MV-4-11 (cell line): ENCODE measurements at places on chromosomes 7 and 10.

DNA sequence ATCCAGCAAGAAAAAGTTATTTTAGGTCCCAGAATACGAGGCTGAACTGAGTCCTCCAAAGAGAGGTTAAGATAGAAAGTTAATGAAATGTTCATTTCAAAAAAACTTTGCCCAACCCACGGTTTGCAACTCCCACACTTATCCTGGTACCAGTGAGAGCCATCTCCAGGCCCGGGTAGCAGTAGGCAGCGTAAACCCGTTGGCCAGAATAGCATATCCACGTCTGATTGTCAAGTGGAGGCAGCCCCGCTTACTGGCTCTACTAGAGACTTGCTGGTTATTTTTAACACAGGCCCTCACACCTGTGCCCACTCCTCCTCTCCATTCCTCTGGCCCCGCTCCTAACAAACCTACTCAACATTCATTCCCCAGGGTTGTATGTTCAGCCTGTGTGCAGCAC is 109.7 kb downstream of the HIP1 start:
- no peak for DNase-seq

DNA sequence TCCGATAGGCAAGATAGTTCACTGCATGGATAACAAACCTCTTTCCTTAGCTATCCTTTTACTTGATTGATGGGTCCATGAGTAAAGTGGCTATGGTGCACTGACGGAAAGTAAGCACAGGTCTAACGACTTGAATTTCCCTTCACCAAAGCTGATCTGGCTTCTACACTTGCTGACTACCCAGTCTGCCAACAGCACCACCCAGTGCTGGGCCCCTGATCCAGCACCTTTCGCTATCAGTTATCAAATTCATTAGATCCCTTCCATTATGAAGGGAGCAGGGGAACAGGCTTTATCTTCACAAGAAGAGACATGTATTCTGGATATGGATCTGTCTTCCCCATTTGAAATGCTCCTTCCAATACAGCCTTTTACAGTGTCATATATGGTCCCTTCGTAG is 855.9 kb downstream of the GRID1 start:
- no peak for DNase-seq

DNA sequence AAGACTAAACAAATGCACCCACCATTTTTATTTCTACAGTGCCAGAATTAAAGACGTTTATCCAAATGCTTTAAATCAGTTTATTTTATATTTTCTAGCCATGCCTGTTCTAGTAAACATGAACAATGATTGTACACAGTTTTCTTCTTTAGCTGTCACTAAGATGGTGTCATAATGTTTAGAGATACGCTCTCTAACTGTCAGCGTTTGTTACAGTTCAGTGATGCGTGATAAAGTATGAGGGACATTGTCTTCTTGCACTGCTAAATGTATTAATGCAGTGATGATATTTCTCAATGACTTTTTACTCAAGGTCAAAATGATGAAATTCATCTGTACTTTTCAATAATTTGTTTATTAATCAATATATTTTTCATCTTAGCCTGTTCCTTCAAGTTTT is 513.6 kb downstream of the ATRNL1 start:
- no peak for DNase-seq

DNA sequence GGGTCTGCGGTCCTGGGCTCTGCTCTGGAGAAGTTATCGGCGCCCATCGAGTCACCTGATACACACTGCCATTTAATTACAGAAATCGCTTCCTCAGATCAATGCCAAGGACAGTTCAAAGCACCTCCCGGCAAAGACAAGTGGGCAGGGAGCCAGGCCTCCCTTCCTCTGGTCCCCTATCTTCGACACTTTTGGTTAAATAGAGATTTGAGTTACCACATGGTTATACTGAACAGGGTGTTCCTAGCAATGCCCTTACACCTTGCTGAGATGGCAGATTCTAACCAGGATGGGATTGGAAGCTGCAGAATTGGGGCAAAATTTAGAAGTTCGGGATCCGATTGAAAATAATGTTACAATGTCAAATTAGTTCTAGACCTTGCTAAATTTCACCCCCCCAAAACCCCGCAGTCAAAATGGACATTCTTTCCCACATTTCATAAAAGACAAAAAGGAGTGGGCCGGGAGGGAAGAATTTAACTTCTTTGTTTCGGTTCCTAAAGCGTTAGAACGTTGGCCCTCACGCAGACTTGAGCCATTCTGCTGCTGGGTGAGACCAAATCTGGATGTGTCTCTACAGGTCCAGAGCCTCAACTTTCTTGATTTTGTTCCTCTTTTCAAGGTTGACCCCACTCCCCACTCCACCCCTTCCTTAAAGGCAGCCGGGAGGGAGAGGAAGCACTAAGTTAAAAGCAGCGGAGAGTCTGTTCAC is 2.2 kb upstream of the DLX5 start:
- peak; percentile 90 for DNase-seq

DNA sequence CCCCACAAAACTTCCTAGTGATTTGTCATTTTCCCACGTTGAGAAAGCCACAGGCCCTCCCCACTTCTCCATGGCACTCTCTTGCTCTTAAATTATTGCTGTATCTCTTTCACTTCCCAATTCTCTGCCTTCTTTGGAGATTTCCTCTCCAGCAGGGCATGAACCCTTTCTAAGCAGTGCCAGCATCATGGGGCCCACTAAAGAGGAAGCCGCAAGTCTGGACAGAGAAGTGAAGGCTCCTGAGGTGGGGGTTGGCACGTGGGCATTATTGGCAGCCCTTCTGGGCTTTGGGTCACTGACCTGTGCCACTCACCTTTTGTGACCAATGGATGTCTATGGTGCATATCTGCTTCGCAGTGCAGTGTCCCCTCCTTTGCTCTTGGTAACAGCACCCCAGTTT is 97.7 kb upstream of the TCF7L2 start:
- DNase-seq: peak; percentile 98

DNA sequence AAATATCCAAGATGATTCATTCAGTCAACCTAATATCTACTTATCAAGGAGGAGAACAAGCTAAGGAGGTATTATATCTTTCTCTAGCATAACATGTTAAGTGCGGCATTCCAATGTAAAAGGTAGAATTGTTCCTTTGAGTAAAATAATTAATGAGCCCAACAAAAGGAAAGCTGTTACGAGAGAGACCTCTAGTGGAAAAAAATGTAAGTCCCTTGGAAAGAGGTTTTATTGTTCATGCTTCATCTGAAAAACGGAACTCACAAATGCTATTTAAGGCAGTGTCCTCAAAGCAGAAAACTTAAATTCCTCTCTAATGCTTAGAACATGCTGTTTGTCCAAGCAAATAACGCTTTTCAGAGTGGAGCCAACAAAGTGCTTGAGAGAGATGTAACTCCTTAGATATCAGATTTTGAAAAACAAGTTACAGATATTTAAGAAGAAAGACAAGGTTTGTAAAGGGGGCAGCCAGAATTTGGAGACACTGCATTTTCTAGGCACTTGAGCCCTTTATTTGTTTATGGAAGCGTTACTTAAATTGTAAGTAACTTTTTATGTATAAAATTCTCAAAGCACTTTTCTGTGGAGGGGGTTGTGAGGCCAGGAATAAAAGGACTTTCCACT is 119.9 kb downstream of the TFEC start:
- peak; percentile 74 for DNase-seq

GRCh38 chr7:87831097-87831496 is 45.1 kb downstream of the SLC25A40 start:
- DNase-seq: no peak

DNA sequence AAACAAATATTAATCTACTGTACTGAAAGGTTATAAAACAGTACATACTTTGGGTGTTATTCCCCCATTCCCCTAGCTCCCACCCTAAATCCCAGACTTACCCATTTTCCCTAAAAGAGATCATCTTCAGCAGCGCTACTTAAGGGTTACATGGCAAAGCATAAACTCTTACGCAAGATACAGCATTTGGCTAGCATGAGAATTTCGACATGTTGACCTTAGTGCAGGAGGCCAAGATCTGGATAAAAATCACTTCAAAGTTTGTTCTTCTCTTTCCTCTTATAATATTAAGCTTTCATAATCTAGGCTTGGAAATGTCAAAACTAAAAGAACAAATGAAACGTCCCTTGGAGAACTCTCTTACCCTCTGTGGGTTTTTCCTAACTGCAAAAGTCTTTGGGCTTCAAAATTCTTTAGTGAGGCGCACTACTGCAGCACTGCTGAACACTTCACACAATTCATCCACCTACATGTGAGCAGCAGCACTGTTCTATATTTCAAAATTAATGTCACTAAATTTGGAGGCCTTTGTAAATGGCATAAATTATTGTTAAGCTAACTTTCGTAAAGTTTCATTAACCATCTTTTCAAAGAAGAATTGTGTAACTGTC is 59.5 kb upstream of the PDLIM1 start:
- DNase-seq: peak; percentile 78
